ENCODE measurements at places on chromosomes 12 and 14.

GRCh38 chr14:72404998-72405397, 472.8 kb downstream of the RGS6 start:
- no peak for DNase-seq

- no peak for DNase-seq
These were observed 120.8 kb downstream of the PPHLN1 start for GRCh38 chr12:42446761-42447160.

- peak; percentile 66 for DNase-seq
These were observed 32.6 kb upstream of the HIF1A start for GRCh38 chr14:61662437-61663311.

DNA sequence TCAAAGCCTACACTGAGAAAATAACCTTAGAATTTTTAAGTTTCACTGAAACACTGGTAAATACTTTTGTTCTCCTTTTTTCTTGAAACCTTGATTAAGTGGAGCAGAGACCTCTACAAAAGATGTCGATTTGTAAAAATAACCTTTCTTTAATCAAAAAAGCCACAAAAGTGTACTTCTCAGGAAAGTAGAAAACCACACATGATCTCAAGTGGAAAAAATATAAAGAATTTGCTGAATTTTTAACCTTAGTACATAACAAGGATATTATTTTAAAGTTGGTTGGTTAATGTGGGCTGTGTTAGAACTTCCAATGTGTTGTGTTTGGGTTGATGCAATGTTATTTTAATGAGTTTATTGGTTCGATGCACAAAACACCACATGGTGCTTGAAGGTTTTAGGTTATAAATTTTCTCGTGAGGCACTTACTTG, 8.6 kb downstream of the LGR5 start:
- DNase-seq, result no peak

DNA sequence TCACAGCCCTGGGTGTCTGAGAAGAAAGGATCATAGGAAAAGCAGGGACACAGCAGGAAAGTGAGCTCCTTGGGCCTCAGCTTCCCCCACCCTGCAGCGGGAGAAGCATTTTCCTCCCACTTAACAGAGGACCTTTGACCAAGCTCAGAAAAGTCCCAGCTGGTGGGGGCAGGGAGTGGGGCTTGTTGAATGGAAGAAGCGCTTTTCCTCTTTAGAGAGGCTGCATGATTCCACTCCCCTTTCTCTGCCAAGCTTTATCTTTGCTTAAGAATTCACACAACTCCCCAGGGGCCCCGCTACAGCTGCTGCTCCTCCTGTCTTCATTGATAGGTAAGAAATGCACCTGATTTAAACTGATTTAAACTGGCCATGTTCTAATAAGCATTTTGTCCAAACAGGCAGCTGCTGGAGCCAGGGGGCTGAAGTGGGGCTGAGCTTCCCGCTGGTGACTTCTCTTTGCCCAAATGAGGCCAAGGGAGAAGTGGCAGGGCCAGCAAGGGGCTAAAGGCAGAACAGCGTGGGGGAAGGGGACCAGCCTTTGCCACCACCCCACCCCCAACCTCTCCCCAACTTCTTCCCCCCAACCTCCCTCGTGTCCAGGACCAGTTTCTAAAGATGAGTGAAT, 1.7 kb upstream of the PAPLN start:
- DNase-seq, result peak; percentile 54

DNA sequence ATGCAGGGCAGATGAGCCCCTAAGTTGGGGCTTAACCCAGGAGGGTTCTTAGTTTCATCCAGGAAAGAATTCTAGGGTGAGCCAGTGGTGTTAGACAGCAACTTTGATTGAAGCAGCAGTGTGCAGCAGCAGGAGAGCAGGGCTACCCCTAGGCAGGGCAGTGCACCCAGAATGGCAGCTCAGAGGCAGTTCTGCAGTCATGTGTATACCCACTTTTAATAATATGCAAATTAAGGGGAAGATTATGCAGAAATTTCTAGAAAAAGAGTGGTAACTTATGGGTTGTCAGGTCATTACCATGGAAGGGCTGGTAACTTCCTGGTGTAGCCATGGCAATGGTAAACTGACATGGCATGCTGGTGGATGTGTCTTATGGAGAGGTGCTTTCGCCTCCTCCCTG, 297.5 kb downstream of the PCNX1 start:
- DNase-seq, result no peak

DNA sequence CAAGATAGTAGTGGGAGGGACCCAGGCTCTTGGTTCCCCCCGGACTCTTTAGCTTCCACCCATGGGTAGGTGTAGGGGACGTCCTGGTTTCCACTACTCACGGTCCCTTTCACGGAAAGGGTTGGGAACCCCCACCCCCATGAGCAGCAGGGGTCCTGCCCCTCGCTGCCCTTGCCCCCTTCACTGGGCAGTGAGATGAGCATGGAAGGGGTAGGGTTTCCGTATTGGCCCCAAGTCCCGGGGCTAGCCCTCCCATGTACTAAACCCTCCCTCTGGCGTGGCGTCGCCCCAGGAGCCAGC, 12.7 kb downstream of the AGAP2 start:
- DNase-seq, result no peak

GRCh38 chr14:73211251-73212040, 25.9 kb upstream of the PAPLN start:
- no peak for DNase-seq

GRCh38 chr12:58095002-58095401, 153.6 kb downstream of the ATP23 start:
- DNase-seq, result no peak

DNA sequence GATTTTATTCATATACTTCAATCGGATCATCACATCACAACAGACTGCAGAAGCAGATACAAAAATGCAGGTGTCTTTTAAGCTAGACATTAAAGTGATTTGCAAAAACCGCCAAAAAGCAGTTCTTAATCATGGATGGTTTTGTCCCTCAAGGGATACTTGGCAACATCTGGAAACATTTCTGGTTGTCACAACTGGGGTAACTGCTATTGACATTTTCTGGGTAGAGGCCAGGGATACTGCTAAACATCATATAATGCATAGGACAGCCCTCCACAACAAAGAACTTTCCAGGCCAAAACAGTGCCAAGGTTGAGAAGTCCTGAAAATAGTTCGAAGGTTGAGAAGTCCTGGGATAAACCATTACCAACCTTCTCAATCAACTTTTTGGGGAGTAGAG, 101.8 kb upstream of the BBS10 start:
- no peak for DNase-seq

- no peak for DNase-seq
These were observed 43.5 kb downstream of the DPF3 start for GRCh38 chr14:72850360-72850759.

- DNase-seq, result no peak
These were observed 989.1 kb upstream of the TMEM132C start for GRCh38 chr12:127277882-127278281.

DNA sequence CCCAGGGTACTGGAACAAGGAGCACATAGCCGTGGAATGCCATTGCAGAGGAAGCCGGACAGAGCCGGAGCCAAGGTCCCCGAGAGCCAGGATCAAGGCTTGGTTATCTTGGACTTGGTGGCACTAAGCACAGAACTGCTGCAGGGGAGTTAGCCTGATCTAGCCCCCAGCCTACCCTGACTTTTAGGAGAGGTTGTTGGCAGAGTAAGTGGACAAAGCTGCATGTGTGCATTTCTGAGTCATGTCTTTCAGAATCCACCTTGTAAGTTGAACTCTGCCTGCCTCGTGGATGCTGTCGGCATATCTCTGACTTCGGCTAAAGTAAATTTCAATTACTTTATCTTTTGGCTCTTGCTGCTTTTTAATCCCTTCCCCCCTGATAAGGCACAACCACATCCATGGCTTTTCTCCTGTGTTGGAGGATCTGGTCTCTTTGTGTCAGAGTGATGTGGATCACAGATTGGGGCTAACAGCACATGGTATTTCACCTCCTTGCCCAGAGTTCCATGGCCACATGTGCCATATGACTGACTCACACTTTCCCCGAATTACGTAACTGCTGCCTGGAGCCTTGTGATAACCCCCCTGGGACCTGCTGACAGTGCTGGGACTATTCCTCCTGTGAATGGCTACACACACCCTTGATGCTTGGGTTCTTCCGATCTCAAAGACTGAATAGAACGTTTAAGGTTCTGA, 240.3 kb downstream of the EMP1 start:
- peak; percentile 65 for DNase-seq

GRCh38 chr14:38808734-38809455, 294.1 kb downstream of the SEC23A start:
- no peak for DNase-seq

- no peak for DNase-seq
These were observed 8.3 kb downstream of the DIO2 start for GRCh38 chr14:80202888-80203562.

- DNase-seq, result no peak
These were observed 96.2 kb upstream of the ALX1 start for GRCh38 chr12:85183855-85184254.

DNA sequence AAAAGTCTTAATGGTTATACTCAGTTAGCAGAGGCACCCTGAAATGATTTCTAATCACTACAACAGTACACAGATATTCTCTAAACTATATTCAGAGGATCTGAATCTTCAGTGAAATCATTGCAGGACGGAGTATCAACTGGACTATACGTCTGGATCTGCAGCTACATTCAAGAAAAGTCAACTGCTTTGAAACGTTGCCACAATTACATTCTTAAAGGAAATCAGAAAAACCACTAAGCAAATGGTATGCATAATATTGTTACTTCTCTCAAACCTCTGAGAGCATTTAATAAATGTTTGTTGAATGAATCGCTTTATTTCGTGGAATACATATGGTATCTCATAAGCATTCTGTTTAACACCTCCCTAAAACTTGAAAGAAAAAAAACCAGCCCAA, 67.4 kb downstream of the MED13L start:
- DNase-seq, result no peak

DNA sequence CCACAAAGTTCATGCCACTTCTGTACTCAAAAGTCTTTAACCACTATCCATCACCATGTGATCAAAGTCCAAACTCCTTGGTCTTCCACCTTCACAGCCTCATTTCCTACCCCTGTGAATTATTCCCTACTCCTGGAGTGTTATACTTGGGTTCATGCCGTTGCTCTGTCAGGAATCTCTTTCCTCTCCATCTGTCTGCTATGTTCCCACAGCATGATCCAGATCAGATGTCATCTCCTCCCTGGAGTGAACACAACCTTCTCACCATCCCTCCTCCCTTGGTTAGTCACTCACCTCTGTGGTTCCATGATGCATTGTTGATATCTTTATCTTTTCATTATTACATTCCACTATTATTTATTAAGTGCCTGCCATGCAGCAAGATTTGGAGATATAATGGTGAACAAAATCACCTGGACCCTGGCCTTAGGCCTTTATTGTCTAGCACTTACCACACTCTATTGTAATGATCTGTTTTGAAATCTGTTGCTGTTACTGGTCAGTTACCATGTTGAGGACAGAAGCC, 22.4 kb downstream of the LACRT start:
- no peak for DNase-seq

- no peak for DNase-seq
These were observed 7.7 kb downstream of the GATC start for GRCh38 chr12:120453977-120454376.

GRCh38 chr14:106347890-106348755, 821.7 kb downstream of the TMEM121 start:
- DNase-seq, result no peak

- peak; percentile 16 for DNase-seq
These were observed 170.1 kb upstream of the FKBP4 start for GRCh38 chr12:2624543-2625288.

GRCh38 chr14:37168721-37169120, 3.7 kb downstream of the SLC25A21 start:
- DNase-seq, result no peak

GRCh38 chr12:42260518-42260917, 22.5 kb upstream of the YAF2 start:
- DNase-seq, result no peak
